ENCODE measurements at places on chromosomes 12 and 14. TPM values are rescaled to one million over a fixed set of nuclear protein-coding genes. Genes with fewer than 3 reads are reported as not detected.

GRCh38 chr12:112447106-112447505 lies 28.4 kb downstream of the PTPN11 start:
- peak; percentile 52 for DNase-seq

- no peak for DNase-seq
Observed at GRCh38 chr14:27995691-27996090, 770.9 kb upstream of the FOXG1 start.

GRCh38 chr12:92338671-92339070 lies 193.0 kb upstream of the BTG1 start:
- DNase-seq, result no peak

DNA sequence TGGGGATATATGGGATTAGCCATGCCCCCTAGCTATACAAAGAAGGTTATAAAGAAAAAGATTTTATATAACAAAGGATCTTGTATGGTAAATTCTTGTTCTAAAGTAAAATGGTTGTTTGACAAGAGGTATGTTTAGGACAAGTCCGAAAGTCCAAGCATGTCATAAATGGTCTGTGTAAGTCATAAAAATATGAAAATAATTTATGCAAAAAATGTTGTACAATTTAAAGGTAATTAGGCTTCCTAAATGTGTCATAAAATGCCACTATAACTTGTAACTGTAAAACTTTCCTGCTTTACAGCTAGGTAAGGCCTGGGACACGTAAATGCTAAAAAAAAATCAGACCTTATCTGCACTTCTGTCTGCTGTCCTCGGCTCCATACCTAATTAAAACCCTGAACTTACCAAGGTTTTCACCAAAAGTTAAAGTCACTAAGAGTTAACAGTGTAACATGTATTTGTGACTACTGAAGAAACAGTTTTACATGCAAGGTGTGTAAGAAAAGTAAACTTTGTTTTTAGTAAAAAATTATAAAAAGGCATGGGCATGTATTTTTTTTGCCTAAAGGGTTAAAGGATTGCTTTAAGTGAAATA lies 110.0 kb upstream of the RESF1 start:
- DNase-seq, result no peak

- DNase-seq, result no peak
Observed at GRCh38 chr12:16370096-16370495, 22.7 kb downstream of the MGST1 start.

Gene MDP1
- 14.1 TPM for total RNA-seq

Gene CLEC1B
- not detected for total RNA-seq

Gene GPX2
- total RNA-seq, result not detected

Gene KHNYN
- total RNA-seq, result 58.6 TPM

Data from osteoblast (primary cell).